ENCODE measurements at places on chromosomes 11 and 22.

DNA sequence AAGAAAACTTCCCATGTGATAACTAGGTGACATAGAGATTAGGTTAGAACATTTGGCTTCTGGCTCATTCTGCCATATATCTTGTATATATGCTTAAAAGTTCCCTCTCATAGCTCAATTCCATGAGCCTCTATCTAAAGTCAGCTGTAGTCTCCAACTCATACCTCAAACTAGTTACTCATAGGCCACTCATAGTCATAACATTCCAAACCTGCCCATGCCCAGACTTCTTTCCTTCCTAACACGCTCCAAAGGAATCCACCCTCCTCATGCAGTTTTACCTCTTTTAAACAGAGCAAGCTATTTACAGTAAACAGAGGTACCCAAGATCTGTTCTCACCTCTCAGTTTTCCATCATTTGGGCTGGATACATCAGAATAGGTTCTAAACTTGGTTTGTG is 39.4 kb downstream of the GLYATL2 start:
- DNase-seq: no peak

- no peak for DNase-seq
Observed at GRCh38 chr11:64881476-64881875, 3.1 kb upstream of the EHD1 start.

GRCh38 chr11:47536915-47537314 is 16.0 kb downstream of the CELF1 start:
- DNase-seq: no peak

- DNase-seq: no peak
Observed at GRCh38 chr11:101916422-101916821, at the start of gene ANGPTL5. Gene ANGPTL5, minus strand, starts transcription at chr11:101916522. Its CDS starts 8,613 bp downstream, at chr11:101907909.

DNA sequence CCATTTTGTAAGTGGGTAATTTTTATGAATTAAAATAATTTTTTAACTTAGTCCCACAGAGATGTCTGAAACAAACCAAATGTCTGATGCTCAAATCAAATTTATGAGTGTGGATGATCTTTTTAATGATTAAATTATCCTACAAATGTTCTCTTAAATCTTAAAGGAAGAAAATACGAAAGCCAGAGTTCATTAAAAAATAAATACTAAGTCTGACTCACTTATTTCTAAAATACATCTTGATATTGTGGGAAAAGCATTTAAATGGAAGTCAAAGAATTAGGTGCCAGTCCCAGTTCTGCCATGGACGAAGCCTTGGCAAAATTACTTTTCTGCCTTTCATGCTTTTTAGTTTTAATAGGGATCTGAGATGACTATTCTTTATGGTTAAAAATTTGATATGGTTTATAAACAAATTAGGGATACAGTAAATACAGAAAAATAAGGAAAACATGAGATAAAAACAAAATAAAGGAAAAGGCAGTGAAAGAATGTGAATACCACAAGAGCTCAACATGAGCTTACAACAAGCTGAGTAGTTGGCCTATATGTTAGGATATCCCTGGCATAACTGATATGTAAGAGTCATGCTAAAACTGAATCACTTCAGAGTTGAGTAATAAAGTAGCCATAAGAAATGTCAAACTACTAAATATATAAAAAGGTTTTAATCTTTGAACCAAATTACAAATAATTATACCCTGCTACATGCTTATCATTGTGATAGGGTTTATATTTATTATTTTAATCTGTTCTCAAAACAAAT is 9.2 kb downstream of the CCDC34 start:
- no peak for DNase-seq

DNA sequence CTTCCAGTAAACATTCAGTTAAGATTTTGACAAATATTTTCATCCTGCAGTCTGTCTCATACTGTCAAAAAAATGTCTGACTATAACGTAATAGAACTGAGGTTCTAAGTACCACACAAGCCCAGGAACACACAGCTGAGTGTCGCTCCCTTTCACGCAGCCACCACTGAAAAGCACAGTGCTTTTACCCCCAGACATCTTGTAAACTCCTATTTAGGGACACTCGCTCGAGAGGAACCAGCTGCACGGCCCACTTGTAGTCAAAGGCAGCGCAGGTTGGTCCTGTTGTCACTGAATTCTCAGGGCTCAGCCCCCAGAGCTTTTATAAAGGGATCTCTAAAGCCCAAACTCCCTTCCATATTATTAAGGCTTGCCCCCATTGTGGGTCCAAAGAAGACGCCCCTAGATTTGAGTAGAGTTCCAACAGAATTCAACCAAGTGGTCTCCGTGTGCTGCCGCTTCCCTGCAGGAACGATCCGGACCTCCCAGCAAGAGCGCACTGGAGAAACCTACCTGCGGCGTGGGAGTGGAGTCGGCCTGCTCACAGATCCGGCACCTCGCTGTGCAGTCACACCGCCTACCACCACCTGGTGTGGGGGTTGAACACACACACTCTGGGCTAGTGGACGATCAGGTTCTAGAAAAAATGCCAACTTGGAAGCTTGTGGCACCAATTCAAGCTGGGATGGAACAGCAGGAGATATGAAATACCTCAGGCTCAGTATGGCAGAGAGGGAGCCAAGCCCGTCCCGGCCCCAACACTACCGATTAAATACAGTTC is 23.4 kb downstream of the ASPHD2 start:
- DNase-seq: no peak

DNA sequence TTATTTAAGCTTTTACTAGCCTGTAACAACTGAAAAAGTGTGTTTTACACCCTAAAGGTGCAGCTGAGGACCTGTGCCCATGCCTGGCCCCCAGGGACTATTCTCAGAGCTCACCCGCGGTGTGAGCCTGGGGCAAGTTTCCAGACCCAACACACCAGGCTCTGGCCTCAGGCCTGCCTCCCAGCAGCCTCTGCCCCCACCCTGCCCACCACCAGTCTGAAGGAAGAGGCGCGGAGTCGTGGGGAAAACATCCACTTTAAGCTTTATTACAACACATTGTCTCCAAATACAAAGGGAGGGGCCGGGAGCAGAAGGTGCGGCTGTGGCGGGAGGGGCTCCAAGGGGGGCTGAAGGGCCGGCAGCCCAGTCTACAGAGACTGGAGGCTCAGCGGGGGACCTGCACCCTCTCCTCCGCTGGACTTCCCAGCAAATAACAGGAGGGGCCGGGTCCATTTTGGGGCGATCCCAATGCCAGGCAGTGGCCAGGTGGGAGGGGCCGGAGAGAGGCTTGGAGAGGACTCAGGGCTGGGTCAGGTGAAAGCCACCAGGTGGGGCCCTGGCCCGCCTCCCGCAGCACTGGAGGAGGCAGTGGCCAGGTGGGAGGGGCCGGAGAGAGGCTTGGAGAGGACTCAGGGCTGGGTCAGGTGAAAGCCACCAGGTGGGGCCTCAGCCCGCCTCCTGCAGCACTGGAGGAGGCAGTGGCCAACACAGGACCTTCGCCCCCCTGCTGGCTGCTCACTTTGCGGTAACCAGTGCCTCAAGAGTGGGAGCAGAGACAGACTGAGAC is 18.1 kb downstream of the DUSP8 start:
- no peak for DNase-seq

- no peak for DNase-seq
Observed at GRCh38 chr11:88594274-88594950, 256.9 kb upstream of the CTSC start.

GRCh38 chr11:121533601-121534000 is 80.8 kb upstream of the SORL1-AS1 start:
- no peak for DNase-seq

GRCh38 chr22:24996420-24996952 is 44.0 kb downstream of the KIAA1671 start:
- no peak for DNase-seq

DNA sequence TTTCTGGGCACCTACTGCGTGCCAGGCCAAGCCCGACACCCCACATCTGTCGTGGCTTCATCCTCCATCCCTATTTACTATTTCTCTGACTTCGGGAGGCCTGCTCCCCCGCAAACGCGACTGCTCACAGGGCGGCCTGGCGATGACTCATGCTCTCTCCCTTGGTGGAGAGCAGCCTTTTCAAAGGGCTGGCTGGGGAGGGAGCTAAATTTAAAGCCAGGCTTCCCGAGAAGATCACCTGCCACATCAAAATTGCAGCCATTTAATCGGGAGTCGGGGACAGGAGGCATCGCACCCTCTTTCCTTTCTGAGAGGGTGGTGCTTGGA is 24.9 kb upstream of the SHISAL1 start:
- no peak for DNase-seq

GRCh38 chr11:36464720-36465119 is 45.4 kb downstream of the TRAF6 start:
- no peak for DNase-seq

- no peak for DNase-seq
Observed at GRCh38 chr11:35321111-35321510, 98.2 kb downstream of the SLC1A2 start.

DNA sequence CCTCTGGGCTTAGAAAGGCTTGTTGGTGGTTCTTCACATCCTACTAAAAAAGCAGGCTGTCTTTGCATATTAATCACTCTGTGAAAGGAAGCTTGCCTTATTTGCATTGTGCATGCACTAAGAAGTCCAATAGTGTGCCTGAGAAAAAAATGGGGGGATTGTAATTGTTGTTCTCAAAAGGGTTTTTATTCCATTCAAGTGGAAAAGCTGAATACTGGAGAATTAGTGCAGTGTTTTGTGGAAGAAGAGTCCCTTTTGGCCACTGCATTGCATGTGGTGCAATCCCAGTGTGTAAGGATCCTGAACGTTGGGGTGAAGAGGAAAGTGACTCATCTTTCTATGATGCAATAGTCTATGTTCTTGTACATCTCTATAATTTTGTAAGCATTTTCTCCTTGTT is 16.5 kb downstream of the NCAM1 start:
- DNase-seq: no peak

- no peak for DNase-seq
Observed at GRCh38 chr11:414318-414857, 411 bp downstream of the SIGIRR start.

GRCh38 chr11:2734181-2735052 is 34.6 kb upstream of the KCNQ1OT1 start:
- no peak for DNase-seq

GRCh38 chr22:29820961-29821290 is 17.1 kb downstream of the ASCC2 start:
- DNase-seq: no peak

- DNase-seq: no peak
Observed at GRCh38 chr22:30197389-30197788, 49.2 kb downstream of the LIF start.

- no peak for DNase-seq
Observed at GRCh38 chr11:112285841-112286311, 25.2 kb upstream of the PLET1 start.

DNA sequence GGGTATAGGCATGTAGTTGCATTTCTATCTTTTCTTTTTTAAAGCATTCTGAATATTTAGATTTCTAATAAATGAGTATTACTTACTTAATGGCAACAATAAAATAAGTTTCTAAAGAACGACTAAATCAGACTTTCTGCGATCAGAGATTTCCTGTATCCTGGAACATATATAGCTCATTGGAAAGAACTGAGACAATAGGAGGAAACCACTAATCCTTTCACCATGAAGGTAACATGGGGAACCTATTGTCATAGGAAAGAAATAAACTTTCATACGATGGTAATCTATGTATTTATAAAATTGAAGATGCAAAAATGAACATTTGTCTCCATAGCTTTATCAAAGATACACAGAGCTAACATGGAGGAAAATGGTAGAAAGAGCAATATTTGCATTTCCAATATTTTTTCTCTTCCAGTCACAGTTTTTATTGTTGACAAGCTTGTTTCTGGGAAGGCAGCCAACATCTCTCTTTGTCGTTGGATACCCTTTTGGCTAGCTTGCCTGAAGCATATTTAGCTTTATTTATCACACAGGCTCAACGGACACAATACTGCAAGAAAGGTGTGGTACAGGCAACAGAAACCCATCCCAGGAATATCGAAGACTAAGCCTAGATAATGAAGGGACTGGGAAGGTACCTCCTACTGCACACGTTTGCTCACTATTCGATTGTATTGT is 293.3 kb upstream of the MPPED2 start:
- no peak for DNase-seq

DNA sequence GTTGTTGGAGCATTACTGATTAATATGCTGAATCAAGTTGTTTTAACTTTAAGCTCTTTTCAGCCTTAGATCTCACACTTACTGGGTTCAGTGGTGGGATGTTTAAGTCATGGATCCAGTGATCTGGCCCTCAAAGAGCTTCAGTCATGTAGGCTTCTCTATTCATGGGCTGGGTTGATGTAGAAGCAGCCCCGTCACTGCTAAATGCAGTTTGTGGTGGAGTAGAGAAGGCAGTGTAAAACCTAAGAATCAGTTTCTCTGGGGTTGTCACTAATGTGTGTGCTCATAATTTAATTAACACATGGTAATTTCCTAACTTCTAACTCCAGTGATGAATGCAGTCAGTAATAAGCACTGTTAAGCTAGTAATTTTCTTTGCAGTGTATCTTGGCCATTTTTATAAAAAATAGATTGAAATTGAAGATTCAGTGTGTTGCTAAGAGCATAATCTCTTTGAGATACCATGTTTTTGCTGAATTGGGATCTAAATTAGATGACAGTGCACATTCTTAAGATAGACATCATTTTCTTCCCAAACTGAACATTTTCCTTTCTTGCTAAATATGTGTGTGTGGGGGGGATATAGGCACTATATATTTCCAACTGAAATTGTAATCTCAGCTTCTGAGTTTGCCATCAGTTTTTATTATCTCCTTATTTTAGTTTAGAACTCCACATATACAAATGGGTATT is 9.0 kb downstream of the SPCS2 start:
- no peak for DNase-seq

- no peak for DNase-seq
Observed at GRCh38 chr22:37975153-37975552, 9.2 kb downstream of the SOX10 start.

GRCh38 chr11:106208760-106209159 is 131.3 kb downstream of the AASDHPPT start:
- no peak for DNase-seq

- DNase-seq: no peak
Observed at GRCh38 chr11:40514124-40514523, 945.3 kb downstream of the LRRC4C start.

DNA sequence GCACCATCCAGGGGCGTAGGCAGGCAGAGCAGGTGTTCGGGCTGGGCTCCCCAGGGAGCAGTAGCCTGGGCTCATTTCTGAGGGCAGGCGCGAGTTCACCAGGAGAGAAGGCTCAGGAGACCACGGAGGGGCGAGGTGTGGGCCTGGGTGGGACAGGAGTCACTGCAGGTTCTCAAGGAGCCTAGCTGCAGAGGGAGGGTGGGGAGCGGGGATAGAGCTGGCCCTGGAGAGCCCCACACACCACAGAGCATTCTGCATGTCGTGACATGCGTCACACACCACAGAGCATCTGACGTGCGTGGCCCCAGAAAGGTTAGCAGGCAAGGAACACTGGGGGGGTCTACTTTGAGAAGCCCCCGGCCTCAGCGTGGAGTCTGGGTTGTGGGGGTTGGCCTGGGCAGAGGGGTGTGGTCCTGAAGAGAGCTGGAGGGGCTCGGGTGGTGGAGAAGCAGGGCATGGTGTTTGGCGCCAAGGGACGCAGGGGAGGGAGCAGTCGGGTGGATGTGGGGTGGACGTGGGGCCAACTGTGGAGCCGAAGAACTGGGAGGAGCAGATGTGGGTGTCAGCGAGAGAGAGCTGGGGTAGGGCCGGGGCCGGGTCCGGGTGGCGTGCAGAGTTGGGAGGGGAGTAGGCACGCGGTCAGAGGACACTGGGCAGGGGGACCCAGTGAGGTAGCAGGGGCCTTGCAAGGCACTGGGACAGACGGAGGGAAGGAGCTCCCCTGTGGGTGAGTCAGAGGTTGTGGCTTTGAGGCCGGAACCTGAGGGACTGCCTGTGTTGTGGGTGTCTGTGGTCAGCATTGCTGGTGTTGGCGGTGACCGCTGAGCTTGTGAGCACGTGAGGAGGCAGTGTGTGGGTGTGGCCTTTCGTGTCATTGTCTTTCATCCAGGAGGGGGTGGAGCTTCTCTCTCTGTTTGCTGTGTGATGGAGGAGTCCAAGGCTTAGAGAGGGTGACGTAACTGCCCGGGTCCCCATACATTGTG is 25.5 kb downstream of the CTTN start:
- no peak for DNase-seq
